Activated CD4-positive, alpha-beta T cell treated with anti-CD3 and anti-CD28 coated beads for 36 hours (primary cell): ENCODE measurements at places on chromosomes 12 and 14. TPM values are rescaled to one million over a fixed set of nuclear protein-coding genes. Genes with fewer than 3 reads are reported as not detected.

Gene CLEC2D
- 212 TPM for total RNA-seq

Gene STYK1
- not detected for total RNA-seq

Gene TTC6
- not detected for total RNA-seq

Gene PPFIA2
- not detected for total RNA-seq

Gene TPPP2
- total RNA-seq, result not detected

Gene SERPINA5
- not detected for total RNA-seq

Gene ANO4
- not detected for total RNA-seq

Gene TMCC3
- total RNA-seq, result 0.05 TPM

Gene TAS2R9
- not detected for total RNA-seq

Gene GPRC5D
- not detected for total RNA-seq

Gene MUCL1
- not detected for total RNA-seq

Gene RBM25
- total RNA-seq, result 115 TPM

Gene CRY1
- 17.7 TPM for total RNA-seq

Gene CCDC198
- not detected for total RNA-seq

Gene HOXC12
- not detected for total RNA-seq

Gene CMA1
- not detected for total RNA-seq

Gene RITA1
- total RNA-seq, result 23.4 TPM

Gene PRIMA1
- total RNA-seq, result not detected

Gene DIO2
- total RNA-seq, result not detected

Gene TCL1A
- total RNA-seq, result not detected

Gene ETFBKMT
- total RNA-seq, result 0.35 TPM

Gene ACOT6
- not detected for total RNA-seq

Gene DEPDC4
- 4.2 TPM for total RNA-seq

Gene RNASE3
- not detected for total RNA-seq

Gene FOS
- 16.0 TPM for total RNA-seq

Gene TMEM132C
- total RNA-seq, result not detected

Gene AP5M1
- total RNA-seq, result 30.8 TPM

Gene SLCO1C1
- not detected for total RNA-seq

Gene PKP2
- total RNA-seq, result 0.30 TPM

Gene PROX2
- 0.23 TPM for total RNA-seq

Gene MYL2
- not detected for total RNA-seq

Gene ADAM20
- total RNA-seq, result 0.23 TPM

Gene CLEC9A
- total RNA-seq, result not detected

Gene VDR
- total RNA-seq, result 108 TPM

Gene ANO2
- not detected for total RNA-seq

Gene NFE2
- not detected for total RNA-seq

Gene ITPR2
- 28.6 TPM for total RNA-seq

Gene MYBPC1
- total RNA-seq, result not detected

Gene OTUB2
- total RNA-seq, result 0.93 TPM

Gene CIDEB
- total RNA-seq, result 11.1 TPM

Gene WSB2
- 58.2 TPM for total RNA-seq

Gene ABHD4
- total RNA-seq, result 8.3 TPM

Gene MANSC4
- not detected for total RNA-seq

Gene NOXRED1
- 0.66 TPM for total RNA-seq

Gene KRT75
- total RNA-seq, result not detected

Gene OR4E2
- total RNA-seq, result not detected

Gene NELL2
- total RNA-seq, result 28.4 TPM

Gene LIN7A
- total RNA-seq, result not detected

Gene CD163L1
- not detected for total RNA-seq

Gene TMEM132D
- not detected for total RNA-seq

Gene GPR135
- total RNA-seq, result 1.1 TPM

Gene GAPDH
- 7,289 TPM for total RNA-seq

Gene OTX2
- not detected for total RNA-seq

Gene SLCO1B1
- total RNA-seq, result not detected

Gene FITM1
- total RNA-seq, result not detected
